ENCODE measurements at places on chromosomes 4 and X.

GRCh38 chr4:144685911-144686310 is 40.0 kb downstream of the HHIP start:
- no peak for DNase-seq

- no peak for DNase-seq
Measured at GRCh38 chr4:140857111-140857510, 100.9 kb upstream of the TBC1D9 start.

- no peak for DNase-seq
Measured at GRCh38 chr4:163694385-163694784, 199.9 kb downstream of the TMA16 start.

- DNase-seq: no peak
Measured at GRCh38 chrX:136112778-136113177, 34.6 kb upstream of the FHL1 start.

DNA sequence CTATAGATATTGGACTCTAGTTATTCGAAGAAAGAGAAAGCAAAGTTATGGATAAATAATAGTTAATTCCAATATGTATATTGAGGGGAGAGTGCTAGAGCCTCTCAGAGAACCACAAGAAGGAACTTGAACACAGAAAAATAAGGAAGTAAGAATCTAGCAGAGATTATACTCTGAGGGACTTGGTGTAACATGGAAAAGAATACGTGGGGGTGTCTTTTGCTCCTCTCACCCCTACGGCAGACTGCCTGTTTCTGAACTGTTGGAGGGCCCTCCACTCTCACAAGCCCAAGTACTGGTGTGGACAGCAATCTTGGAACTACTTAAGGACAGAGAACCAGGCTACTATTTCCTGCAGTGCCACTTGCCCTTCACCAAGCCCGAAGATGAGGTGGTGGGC is 1174.4 kb upstream of the PCDH10 start:
- DNase-seq: no peak

GRCh38 chr4:97900229-97900628 is 243.0 kb downstream of the STPG2 start:
- no peak for DNase-seq

DNA sequence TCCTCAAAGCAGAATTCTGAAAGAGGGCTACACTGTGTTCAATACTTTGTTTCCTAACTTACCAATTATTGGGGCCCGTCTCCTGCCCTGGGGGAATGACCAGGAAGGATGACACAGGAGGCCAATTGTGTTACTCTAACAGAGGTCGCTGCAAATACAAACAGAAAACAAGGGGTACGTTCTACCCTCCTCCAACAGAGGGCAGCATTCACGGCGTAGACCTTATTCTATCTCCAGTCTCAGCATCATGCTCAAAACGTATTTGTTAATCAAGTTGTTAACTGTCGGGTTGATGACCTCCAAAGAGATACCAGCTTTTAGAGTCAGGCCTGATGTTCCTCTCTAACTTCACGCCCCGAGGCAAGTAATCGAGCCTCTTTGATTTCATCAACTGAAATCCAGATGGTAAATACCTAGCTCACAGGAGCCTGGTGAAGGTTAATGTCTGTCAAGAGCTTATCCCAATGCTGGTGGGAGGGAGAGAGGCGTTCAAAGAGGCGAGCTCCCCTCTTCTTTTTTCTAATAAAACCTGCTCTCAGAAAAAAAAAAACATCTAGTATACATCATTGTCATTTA is 181.0 kb upstream of the KCNIP4 start:
- peak; percentile 4 for DNase-seq

- DNase-seq: peak; percentile 6
Measured at GRCh38 chr4:7581477-7581876, 146.7 kb upstream of the PSAPL1 start.

DNA sequence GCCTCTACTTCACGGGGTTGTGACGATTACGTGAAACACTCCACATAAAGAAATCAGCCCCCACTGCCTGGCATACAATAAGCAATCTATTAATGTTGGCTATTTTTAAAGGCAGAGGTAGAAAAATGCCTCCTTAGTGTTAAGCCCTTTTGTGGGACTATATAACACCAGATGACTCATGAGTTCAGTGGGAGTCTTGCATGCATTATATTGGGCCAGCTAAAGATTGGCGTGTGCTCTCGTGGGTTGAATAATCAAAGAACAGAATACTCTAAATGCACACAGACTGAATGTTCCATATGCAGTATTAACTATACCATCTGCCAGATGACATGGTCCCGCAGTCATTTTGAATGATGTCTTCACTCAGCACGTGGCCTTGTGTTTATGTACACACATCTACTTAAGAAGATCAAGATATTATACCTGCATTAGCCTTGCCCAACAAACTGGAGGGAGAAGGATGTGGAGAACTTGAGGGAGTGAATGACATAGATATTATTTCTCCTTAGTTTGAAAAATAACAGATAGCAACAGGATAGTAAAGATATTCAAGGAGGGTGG is 85.0 kb upstream of the MYOZ2 start:
- DNase-seq: no peak

GRCh38 chrX:150316564-150316963 is 46.6 kb upstream of the MAMLD1 start:
- no peak for DNase-seq

- no peak for DNase-seq
Measured at GRCh38 chr4:176784816-176785215, 7.9 kb downstream of the VEGFC start.

DNA sequence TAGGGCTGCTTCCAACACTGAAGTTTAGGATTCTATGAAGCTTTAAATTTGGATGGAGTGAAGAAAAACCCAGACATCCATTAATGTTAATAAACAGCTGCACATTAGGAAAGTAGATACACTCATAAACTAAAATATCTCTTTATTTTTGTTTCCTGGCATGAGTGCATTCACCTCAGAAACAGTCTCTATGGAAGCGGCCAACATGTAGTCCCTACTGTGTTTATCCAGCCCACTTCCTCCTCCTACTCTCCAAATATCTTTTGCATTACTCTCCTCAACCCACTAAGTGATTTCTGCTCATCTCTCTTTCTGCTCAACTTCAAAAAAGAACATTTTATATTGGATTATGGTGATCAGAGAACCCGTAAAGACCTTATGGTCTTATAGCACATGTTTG is 180.3 kb upstream of the MXRA5 start:
- DNase-seq: no peak

DNA sequence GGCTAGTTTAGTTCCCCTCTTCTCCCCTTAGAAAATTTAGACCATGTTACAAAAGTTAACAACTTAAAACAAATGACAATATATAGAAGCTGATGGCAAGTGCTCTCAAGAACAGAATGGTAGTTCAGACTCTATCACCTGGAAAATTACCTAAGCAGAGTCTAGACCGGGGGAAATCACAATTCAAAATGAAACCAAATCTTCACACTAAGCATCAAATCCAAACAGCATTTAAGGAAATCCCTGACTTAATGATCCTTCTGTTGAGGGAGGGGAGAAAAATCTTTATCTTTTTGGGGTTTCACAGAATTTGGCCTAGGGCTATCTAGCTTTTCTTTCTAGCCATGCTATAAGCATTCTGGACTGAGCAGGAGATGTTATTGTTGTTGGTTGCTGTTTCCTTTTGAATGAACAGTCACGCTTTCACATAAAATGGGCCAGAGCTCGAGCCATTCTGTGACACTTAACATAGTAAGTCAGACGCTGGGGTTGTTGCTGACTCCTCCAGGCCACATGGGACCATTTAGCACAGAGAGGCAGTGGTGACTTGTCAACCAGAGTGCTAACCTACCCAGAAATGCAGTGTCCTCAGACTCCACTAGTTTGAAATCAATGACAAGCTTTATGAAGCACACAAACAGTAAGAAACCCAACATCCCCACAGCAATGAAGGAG is 16.0 kb upstream of the LSM6 start:
- DNase-seq: no peak

GRCh38 chrX:21885568-21885967 is 29.8 kb downstream of the YY2 start:
- DNase-seq: no peak

GRCh38 chr4:106766519-106766918 is 269.6 kb downstream of the DKK2 start:
- no peak for DNase-seq

DNA sequence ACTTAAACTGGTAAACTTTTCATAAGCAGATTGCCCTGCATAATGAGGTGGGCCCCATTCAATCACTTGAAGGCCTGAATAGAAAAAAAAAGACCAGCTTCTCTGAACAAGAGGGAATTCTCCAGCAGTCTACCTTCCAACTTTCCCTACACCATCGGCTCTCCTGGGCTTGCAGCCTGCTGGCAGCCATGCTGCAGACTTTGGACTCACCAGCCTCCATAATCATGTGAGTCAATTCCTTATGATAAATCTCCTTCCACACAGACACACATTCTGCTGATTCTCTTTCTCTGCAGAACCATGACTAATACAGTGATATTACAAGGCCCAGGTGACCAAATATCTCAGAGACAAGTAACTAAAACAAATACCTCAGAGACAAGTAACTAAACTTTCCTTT is 113.8 kb upstream of the WDR17 start:
- no peak for DNase-seq

- no peak for DNase-seq
Measured at GRCh38 chrX:49992853-49993252, 70.5 kb downstream of the CLCN5 start.

GRCh38 chr4:158778712-158779111 is 9.9 kb downstream of the FNIP2 start:
- DNase-seq: no peak

- peak; percentile 5 for DNase-seq
Measured at GRCh38 chrX:136130931-136131833, 16.2 kb upstream of the FHL1 start.

DNA sequence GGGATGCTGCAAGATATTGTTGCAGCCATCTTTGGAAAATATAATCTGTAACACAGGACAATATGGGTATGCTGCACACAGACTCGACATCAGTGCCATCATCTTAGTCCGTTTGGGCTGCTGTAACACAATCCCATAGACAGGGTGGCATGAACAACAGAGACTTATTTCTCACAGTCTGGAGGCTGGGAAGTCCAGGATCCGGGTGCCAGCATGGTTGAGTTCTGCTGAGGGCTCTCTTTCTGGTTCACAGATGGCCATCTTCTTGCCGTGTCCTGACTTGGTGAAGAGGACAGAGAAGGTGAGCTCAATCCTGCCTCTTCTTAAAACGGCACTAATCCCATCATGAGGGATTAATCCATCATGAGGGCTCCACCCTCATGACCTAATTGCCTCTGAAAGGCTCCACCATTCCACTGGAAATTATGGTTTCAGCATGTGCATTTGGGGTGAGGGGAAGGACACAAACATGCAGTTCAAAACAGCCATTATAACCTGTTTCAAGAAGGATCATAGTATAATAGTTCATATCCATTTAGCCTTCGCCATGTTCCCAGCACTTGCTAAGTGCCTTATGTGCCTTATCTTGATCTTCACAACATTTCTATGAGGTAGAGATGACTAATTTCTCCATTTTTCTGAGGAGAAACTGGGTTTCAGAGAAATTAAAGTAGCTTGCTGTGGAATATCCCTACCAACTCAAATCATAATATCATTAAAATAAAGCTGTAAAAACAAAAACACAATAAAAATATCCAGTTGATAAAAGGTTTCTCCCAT is 27.9 kb upstream of the SPP1 start:
- DNase-seq: no peak

- DNase-seq: no peak
Measured at GRCh38 chr4:17701882-17702281, 79.5 kb downstream of the FAM184B start.

GRCh38 chr4:72305620-72306019 is 263.4 kb downstream of the ADAMTS3 start:
- no peak for DNase-seq

GRCh38 chr4:127284236-127284635 is 348.5 kb upstream of the INTU start:
- DNase-seq: no peak

DNA sequence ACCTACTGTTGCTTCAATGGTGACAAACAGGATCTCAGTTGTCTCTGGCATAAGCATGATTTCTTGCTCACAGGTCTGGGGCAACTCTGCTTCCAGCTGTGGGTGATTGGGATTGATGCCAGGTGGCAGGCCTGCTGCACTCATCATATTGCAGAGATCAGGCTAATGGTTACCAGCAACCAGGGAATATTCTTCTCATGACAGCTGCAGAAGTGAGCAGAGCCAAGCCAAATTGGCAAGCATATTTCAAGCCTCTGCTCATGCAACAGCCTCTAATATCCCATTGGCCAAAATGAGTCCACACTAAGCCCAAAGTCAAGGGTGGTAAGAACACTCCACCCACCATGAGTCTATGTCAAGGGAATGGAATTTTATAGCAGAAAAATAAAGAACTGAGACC is 26.7 kb upstream of the TBC1D19 start:
- DNase-seq: no peak

DNA sequence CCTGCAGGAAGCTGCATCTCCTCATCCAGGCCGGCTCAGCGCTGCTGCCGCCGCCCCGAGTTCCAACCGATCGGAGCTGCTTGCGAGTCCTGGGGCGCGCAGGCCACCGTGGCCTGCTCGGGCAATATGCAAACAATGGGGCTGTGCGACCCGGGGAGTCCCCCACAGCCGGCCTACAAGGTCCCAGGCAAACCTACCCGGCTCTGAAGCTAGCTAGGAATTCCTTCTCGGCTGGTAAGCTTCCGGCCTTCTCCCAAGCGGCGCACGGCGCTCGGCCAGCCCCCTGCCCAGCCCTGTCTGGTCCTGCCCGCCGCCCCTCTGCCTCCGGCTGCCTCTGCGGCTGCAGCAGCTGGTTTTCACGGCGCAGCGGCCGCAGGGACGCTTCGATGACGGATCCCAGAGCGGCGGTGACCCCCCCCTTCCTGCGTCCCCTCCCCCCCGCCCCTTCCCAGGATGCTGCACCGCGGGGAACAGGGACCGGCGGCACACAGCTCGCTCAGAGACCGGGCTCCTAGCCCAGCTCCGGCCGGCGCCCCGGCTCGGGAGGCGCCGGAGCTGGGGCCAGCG is 59.4 kb downstream of the TSC22D3 start:
- peak; percentile 10 for DNase-seq

GRCh38 chrX:24444645-24445044 is 20.4 kb upstream of the PDK3 start:
- DNase-seq: no peak

DNA sequence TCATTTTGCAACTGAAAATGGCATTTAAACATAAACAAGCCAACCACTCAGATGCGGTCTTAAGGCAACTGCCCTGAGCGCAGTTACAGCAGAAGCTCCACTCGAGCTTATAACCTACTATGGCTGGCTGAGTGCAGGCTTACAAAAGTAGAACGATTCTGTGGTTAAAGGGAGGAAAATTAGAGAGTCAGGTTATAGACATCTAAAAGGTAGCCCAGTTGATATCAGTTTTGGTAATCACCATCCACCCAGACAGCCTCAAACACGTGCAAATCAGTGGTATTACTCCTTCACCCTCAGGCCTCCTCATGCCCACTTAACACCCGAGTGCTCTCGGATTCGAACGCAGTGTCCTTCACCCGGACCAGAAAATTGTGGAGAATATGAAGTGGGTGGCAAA is 3.1 kb downstream of the LEF1 start:
- no peak for DNase-seq

- DNase-seq: no peak
Measured at GRCh38 chrX:140391313-140391712, 113.6 kb downstream of the SOX3 start.

DNA sequence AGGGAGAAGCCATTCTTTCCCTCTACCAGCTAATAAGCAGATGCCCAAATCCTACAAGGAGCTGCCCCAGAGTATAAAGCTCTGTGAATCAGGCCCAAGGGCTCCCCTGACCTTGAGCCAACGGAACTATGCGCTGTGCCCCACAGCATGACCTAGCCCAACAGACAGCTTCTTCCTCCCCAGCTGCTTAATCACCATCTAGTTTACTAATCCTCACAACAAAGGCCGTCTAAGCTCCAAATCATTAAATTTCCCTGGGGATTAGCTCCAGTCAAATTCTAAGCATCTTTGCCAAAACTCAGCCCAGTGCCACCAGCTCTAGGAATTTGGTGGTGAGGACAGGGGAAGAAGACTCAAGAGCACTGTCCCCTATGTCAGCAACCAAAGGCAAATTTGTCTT is 113.1 kb downstream of the SHROOM4 start:
- no peak for DNase-seq

All from activated naive CD8-positive, alpha-beta T cell treated with anti-CD3 and anti-CD28 coated beads, Interleukin-2, amount 50 U/mL, for 24 hours (primary cell).